ENCODE measurements at places on chromosomes 1 and 21. TPM values are rescaled to one million over a fixed set of nuclear protein-coding genes. Genes with fewer than 3 reads are reported as not detected.

- DNase-seq, result peak; percentile 91
Measured at GRCh38 chr1:67683316-67683715, 1.7 kb upstream of the GADD45A start.

DNA sequence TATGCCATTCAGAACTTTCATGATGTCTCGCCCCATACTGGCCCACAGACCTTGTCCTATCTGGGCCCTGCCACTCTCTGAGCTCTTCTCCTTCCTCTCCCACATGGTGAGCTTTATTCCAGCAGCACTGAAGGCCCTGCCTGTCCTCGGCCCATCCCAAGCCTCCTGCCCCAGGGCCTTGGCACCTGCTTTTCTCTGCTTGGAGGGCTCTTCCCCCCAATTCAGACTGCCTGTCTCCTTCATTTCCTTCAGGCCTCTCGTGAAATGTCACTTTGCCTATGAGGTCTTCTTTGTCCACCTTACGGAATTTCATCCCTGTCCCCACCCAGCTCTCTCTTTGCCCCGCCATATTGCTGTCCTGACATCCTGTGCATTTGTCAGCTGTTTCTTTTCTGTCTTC, 191.7 kb upstream of the POU3F1 start:
- no peak for DNase-seq

- no peak for DNase-seq
Measured at GRCh38 chr1:98766255-98766654, 104.7 kb downstream of the SNX7 start.

DNA sequence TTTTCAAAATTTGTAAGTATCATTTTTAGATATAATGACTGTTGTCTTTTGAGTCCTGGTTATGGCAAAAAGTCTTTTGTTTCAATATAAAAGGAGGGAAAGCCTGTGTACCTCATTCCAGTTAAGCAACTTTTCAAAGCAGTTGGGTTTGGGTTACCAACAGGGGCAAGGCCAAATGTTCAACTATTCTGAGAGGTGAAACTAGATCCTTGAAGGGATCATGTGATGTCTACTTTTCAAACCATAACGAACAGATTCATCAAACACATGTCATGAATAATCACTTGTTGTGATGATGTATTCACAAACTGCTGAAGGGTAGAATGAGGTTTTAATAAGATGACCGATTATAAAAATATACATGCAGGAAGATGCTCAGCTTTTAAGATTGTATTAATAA, 171.3 kb downstream of the HHAT start:
- no peak for DNase-seq

POFUT2 gene
- 24.3 TPM for total RNA-seq

GRCh38 chr1:1907098-1907736, 7.8 kb upstream of the CALML6 start:
- no peak for DNase-seq

SH2D5 gene
- 9.0 TPM for total RNA-seq

GRCh38 chr1:23791516-23792047, 637 bp downstream of the LYPLA2 start:
- DNase-seq, result no peak

- no peak for DNase-seq
Measured at GRCh38 chr21:43835861-43836260, 29.2 kb upstream of the AGPAT3 start.

DNA sequence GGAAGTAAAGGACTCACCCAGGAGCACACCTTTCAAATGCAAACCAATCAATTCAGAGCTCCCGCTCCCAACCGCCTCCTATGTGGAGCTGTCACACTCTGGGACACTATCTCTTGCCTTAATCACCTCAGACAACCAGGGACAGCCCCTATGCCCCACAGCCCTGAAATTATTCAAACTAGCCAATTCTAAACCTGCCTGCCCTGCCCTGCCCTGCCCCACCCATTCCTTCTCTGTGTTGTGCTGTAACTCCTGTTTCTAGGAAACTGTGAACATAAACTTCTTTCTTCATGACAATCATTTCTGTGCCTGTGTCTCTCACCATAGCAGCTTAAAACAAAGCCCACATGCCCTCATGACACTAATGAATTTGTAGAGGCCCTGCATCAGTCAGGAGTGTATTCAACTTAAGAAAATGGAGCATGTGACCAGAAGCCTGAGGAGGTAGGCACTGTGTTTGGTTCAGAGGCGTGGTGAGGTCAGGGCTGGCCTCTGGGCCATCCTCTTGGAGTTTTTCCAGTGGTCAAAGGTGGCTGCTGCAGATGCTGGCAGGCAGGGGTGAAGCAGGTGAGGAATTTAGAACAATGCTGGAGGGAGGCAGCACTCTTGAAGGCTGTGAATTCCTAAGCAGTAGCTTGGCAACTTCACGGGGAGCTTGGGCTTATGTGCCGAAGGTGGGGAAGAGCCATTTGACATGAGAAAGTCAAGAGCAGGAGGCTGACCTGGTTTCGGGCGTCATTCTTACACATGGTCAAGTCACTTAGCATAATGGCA, 74.5 kb downstream of the RHOU start:
- DNase-seq, result peak; percentile 90

Data from renal cortical epithelial cell (primary cell).